ENCODE measurements at places on chromosomes 7 and 10.
A peak's percentile ranks its signal among the peaks of the same experiment; 100 is the strongest.

DNA sequence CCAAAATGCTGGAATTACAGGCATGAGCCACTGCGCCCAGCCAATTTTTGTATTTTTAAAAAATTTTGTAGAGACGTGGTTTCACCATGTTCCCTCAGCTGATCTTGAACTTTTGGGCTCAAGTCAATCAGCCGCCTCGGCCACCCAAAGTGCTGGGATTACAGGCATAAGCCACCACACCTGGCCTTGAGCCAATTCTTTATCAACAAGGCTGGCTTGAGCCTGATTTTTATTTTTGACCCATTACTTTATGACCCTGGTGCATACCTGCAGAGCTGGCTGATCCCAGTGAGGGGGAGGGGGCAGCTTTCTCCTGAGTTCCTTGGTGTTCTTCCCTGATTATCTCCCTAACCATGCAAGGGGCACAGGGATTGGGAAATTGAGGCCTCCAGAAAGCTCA, 15.8 kb upstream of the CPA1 start:
- no peak for DNase-seq

GRCh38 chr7:130102588-130102987, 32.3 kb downstream of the KLHDC10 start:
- no peak for DNase-seq

GRCh38 chr10:103575416-103576075, 82.0 kb downstream of the NEURL1 start:
- DNase-seq, result no peak

DNA sequence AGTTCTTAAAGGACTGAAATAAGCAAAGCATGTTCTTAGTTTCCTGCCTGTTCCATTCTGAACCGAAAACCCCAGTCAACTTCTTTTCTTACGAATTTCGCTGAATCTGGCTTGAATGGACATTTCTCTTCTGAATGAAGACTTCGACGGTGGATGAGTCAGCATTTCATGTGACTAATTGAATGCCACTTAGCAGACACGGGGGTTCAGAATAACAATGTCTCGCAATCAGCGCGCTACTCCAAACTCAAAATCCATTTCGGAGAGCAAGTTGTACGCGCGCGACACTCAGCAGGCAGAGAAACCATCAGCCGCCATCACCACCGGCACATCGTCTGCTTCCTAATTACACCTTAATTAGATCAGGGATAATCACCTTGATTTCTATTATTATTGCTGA, 239.0 kb upstream of the KLF6 start:
- no peak for DNase-seq

GRCh38 chr10:107444443-107444842, 279.9 kb upstream of the SORCS1 start:
- no peak for DNase-seq

GRCh38 chr7:82443547-82444219, at the start of gene CACNA2D1:
Gene CACNA2D1, minus strand, starts transcription at chr7:82443777.
- DNase-seq, result peak; percentile 3

DNA sequence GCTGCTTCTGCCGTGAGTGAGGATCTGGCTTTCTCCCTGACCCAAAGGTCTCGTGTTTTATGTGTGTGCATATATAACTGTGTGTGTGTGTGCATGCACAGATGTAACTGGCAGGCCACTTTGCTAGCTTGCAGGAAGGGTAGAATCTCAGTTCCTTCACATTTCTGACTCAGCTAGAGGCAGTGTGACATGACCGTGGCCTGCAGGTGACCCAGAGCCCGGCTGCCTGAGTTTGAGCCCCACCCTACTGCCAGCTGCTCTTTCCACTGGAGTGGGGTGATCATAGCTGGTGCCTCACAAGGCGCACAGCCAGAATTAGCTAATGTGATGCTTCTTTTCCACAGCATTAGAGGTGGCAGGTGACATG, 9.3 kb upstream of the MYL7 start:
- no peak for DNase-seq

- DNase-seq, result no peak
Observed at GRCh38 chr10:75746356-75746755, 314.9 kb downstream of the LRMDA start.

DNA sequence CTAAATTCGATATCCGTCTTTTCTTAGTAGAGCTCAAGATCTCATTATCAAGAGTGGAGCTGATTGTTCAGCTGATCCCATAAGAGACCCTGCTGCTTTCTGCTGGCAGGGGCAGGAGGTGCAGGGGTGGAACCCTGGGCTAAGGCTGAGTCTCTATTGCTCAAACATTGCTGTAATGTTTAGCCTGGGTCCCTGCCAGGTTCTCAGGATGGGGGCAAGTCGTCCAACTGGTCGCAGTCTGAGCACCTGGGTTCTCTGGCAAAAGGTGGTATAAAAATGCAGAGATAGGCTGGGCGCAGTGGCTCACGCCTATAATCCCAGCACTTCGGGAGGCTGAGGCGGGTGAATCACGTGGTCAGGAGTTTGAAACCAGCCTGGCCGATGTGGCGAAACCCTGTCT, 62.0 kb upstream of the NRBF2 start:
- no peak for DNase-seq

- no peak for DNase-seq
Observed at GRCh38 chr7:20513341-20513740, 102.1 kb upstream of the ABCB5 start.

GRCh38 chr7:121431389-121431995, 35.4 kb upstream of the FAM3C start:
- no peak for DNase-seq

DNA sequence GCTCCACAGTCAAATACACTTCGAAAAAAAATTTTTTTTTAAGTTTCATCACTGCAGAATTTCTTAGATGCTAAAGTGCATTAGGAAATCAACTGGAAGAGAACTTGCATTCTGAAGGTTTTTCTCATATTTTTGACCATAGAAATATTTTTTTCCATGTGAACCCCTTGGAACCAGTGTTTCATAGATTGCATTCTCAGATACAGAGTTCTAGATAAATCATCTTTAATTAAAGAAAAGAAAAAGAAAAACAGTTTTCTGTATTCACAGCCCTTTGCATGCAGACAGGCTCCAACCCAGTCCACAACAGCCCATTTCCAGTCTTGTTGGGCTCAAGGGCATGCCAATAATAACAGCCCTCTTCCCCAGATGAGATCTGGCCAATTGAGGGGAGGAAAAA, 75.5 kb upstream of the RPA3 start:
- DNase-seq, result no peak

DNA sequence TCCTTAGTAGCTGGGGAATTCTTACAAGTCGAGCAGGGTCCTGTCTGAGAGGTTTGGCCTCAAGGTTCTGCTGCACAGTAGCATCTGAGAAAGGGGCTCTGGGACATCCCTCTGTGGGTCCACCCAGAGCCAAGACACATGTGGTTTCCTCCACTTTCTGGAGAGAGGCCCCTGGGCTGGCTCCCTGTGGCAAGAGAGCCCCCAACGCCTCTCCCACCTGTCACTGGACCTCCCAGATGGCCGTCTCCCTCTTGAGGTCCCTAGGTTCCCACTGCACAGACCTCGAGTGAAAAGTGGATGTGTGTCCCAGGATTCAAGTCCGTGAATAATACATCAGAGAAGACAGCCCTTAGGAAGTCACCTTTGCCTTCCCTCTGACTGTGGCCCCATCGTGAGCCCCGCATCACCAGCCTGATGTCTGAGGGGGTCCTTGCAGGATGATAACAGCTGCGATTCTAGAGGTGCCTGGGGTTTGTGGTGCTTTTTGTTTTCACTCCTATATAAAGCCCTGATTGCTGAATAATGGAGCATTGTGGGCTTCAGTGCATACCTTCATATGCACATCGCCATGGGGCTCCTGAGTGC, 319.0 kb downstream of the GLRX3 start:
- DNase-seq, result no peak

DNA sequence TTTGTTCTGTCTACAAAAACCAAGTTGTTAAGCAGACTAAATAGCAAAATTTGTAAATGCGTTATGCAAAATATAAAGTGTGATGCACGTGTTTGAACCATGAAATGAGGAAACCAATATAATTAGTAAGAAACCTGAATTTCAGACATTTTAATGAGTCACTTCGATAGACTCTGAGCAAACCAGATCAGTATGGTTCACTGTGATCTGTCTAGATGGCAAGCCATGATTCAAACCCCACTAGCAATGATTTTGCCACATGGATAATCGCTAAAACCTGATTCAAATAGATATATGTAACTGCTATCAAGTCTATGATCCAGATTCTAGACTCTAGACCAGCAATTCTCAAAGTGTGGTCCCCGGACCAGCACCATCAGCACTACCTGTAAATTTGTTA, 24.8 kb downstream of the ZC3HAV1 start:
- no peak for DNase-seq

DNA sequence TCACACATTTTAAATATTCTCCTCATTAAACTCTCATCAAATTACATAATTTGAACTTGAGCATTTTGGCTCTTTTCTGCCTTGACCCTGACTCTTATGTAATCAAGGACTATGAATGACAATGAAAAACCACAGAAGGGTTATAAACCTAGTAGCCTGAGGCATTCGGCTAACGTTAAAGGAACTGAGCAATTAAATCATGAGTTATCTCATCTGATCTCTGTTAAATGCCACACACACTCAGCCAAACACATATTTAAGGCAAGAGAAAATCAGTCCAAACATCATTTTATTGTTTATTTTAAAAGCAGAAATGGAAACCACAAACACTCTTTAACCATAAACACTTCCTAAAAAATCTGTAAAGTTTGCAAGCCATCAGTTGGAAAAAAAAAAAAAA, 204.3 kb downstream of the DGKI start:
- peak; percentile 72 for DNase-seq

DNA sequence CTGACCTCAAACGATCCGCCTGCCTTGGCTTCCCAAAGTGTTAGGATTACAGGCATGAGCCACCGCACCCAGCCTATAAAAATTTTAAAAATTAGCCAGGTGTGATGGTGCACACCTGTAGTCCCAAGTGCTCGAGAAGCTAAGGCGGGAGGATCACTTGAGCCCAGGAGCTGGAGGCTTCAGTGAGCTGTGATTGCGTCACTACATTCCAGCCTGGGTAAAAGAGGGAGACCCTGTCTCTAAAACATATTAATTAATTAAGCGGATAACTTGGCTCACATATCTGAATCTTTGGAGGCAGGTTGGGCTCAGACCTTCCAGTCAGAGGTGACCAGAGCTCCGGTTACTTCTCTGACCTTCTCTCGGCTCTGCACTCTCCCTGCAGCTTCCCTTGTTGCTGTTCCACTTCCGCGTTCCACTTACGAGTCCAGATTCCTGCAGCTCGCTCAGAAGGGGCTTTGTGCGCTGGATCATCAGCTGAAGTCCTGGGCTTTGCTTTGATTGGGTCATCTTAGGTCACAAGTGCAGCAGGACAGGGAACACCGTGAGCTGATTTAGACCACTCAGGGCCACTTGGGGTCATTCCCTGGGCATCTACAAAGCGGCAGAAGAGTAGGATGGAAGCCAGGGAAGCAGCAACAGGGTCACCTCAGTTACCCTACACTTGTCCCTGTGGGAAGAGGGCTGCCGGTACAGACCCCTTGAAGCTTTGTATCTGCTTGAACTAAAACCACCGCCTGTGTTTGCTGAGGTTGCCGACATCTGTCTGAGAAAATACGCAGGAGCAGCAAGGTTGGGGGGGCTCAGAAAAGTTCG, 2.0 kb upstream of the ARPC1B start:
- DNase-seq, result no peak

Measured in suppressor macrophage (primary cell).